WTC11 (cell line): ENCODE measurements at places on chromosomes 13 and 19. TPM values are rescaled to one million over a fixed set of nuclear protein-coding genes. Genes with fewer than 3 reads are reported as not detected.

The CEACAM20 gene
- total RNA-seq, result not detected in 3 replicates

The GRAMD1A gene
- total RNA-seq, result 235 to 389 TPM (median 236 TPM) in 3 replicates

The ACER1 gene
- not detected in 3 replicates for total RNA-seq

The OLFM2 gene
- total RNA-seq, result 66.0 to 93.3 TPM (median 91.8 TPM) in 3 replicates
